Stomach (tissue), 19 donors: ENCODE measurements at places on chromosomes 2 and 18. TPM values are rescaled to one million over a fixed set of nuclear protein-coding genes. Genes with fewer than 3 reads are reported as not detected.
A peak's percentile ranks its signal among the peaks of the same experiment; 100 is the strongest.

Gene SPATA3
- total RNA-seq, result not detected

DNA sequence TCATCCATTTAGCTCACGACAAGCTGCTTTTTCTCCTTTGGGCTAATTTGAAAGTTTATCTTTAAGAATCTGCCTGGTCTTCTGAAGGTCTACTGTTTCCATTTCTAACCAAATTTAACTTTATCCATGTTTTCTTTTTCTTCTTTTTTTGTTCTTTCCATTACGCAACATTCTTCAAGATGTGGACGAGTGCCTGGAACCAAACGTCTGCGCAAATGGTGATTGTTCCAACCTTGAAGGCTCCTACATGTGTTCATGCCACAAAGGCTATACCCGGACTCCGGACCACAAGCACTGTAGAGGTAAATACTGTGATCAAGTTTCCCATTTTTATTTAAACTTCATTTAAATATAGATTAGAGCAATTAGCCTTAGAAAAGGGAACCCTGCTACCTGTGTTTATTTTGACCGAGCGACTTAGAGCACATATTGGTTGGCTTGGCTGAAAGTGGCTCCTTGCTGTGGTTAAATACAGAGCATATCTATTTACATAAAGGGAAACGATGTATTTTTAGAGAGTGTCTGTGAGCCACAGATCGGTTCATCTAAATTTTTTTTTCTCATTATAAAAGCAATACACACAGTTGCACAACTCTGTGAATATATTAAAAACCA lies 183.4 kb upstream of the RASGRP3 start:
- no peak for DNase-seq
- H3K36me3 ChIP-seq, result no peaks in the 10 kb centered on the region
- peaks cover 20% of the 10 kb centered on the region for H3K4me1 ChIP-seq
- no peak overlapping the region for H3K4me3 ChIP-seq

Gene CCDC68
- 32.2 TPM for total RNA-seq

Gene UGT1A4
- 7.2 TPM for total RNA-seq

GRCh38 chr2:11814979-11815510 lies 68.6 kb downstream of the LPIN1 start:
- H3K27ac ChIP-seq, result no peak overlapping the region
- no peaks in the 10 kb centered on the region for H3K4me1 ChIP-seq
- DNase-seq, result no peak
- no peak overlapping the region for H3K4me3 ChIP-seq
- peaks cover 90% of the 10 kb centered on the region for H3K36me3 ChIP-seq

GRCh38 chr2:164061129-164061746 lies 325.4 kb upstream of the FIGN start:
- H3K4me3 ChIP-seq, result no peak overlapping the region
- H3K27ac ChIP-seq, result no peak overlapping the region
- peak; percentile 43 for DNase-seq
- no peaks in the 10 kb centered on the region for H3K27me3 ChIP-seq
- no peaks in the 10 kb centered on the region for H3K4me1 ChIP-seq

DNA sequence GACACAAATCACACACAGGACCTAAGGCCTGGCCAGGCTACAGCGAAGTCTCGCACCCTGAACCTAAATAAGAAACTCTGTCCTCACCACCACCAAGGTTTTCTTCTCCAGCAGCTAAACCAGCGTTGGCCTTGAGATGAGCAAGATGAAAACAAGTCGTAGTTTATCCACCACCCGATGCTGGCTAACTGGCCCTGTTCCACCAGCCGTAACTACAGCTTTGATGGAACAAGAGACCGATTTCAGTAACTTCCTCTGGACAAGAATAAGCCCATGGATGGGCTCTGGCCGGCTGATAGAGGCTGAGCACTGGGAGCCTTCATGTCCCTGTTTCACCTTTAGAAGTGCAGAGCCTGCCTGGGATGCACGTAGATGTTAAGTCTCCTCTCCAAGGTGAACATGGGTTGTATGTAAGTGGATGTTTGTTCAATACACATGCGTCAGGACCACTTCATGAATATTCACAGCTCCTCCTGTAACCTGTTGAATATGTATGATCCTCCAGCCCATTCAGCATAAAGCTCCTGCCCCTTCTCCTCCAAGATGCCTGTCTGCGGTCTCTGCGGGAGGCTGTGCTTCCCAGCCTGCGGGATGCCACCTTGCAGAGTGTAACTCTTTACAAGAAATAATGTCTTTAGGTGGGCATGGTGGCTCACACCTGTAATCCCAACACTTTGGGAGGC lies 24.2 kb downstream of the ADI1 start:
- H3K36me3 ChIP-seq, result peaks cover 29% of the 10 kb centered on the region
- H3K4me3 ChIP-seq, result no peak overlapping the region
- no peak for DNase-seq
- H3K27me3 ChIP-seq, result no peaks in the 10 kb centered on the region
- no peaks in the 10 kb centered on the region for H3K4me1 ChIP-seq

GRCh38 chr2:204550751-204551511 lies 5.7 kb downstream of the PARD3B start:
- peaks cover 41% of the 10 kb centered on the region for H3K4me1 ChIP-seq
- H3K27me3 ChIP-seq, result no peaks in the 10 kb centered on the region
- H3K36me3 ChIP-seq, result no peaks in the 10 kb centered on the region
- DNase-seq, result peak; percentile 54
- H3K4me3 ChIP-seq, result no peak overlapping the region

DNA sequence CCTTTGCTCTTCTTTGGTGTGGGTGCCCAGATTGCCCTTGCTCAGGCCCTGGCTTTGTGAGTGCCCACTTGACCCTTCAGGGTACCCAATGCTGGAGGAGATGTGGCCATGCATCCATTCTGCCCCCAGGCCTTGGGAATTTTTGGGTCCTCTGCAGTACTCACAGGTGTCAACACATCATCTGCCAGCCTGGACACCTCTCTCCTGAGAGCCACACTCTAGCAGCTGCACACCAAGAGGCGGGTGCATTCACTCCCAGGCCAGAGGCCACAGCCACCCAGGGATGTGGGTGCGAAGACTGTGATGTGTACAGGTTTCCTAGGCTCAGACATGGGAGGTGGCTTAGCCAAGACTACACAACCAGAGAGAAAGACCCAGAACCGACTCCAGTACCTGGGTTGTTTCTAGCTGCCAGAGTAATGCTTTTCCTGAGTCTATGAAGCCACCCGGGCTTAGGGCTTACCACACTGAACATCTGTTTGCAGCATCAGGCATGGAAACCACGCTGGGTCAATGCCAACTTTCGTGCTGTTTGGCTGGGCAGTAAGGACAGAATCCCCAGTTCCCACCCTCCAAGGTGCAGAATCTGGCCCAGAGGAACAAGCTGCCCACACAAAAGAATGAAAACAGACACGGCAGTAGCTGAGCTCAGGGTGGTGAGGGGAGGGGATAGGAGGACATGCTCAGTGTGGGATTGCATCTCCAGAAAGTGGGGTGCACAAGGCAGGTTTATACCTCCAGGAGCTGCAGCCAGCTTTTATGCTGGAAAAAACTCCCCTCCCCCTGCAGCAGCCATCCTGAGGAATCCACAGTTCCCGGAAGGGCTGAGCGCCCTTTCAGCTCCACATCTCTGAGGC lies 40.1 kb downstream of the KCNF1 start:
- H3K4me3 ChIP-seq, result no peak overlapping the region
- DNase-seq, result no peak
- no peaks in the 10 kb centered on the region for H3K27me3 ChIP-seq
- no peaks in the 10 kb centered on the region for H3K36me3 ChIP-seq

DNA sequence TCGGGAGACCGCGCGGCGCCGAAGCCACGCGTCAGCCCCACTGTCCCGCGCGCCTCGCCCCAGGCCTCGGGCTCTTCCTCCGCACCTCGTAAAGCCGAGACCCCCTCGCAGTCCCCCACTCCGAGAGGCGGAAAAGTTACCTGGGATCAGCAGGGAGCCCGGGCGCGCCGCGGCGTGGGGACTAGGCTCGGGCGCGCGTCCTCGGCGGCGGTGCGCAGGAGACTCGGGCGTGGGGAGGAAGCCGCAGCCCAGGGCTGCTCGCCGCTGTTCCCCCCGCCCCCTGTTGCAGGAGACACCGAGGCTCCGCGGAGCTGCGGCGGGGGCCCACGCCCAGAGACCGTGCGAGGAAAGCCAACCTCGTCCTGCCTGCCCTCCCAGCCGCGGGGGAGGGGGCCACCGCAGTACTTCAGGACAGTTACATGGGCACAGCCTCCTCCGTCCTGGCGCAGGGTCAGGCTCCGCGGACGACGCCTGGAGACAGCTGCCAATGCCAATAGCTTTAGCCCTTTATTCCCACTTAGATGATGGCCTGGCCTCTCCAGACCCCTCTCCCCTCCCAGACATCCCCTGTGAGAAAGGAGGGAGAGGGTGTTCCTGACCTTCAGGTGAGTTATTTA lies at the start of gene EPB41L3:
EPB41L3 (minus strand) TSS at position 225 of the 617 bp plus-strand sequence. CDS start 54,814 bp downstream, outside the sequence.
- H3K4me1 ChIP-seq, result peaks cover 26% of the 10 kb centered on the region
- peak within 1 kb of the TSS; percentile 62 for H3K27ac ChIP-seq
- DNase-seq, result no peak
- no peaks in the 10 kb centered on the region for H3K27me3 ChIP-seq

DNA sequence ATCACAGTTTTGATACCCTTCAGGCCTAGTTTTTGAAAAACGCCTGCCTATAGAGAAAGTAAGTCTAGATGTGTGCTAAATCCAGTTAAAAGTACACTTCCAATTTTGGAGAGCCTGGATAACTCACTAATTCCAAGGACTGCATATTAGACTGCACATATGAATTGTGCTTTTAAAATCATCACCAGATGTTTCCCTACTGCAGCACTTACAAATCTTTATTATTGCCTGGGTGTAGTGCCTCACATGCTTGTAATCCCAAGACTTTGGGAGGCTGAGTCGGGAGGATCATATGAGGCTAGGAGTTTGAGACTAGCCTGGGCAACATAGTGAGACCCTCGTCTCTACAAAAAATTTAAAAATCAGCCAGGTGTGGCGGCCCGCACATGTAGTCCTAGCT lies 35.9 kb upstream of the HTR2B start:
- H3K4me1 ChIP-seq, result peaks cover 16% of the 10 kb centered on the region
- peaks cover 33% of the 10 kb centered on the region for H3K36me3 ChIP-seq
- no peak for DNase-seq
- H3K27ac ChIP-seq, result peak overlapping the region; percentile 74
- no peak overlapping the region for H3K4me3 ChIP-seq

DNA sequence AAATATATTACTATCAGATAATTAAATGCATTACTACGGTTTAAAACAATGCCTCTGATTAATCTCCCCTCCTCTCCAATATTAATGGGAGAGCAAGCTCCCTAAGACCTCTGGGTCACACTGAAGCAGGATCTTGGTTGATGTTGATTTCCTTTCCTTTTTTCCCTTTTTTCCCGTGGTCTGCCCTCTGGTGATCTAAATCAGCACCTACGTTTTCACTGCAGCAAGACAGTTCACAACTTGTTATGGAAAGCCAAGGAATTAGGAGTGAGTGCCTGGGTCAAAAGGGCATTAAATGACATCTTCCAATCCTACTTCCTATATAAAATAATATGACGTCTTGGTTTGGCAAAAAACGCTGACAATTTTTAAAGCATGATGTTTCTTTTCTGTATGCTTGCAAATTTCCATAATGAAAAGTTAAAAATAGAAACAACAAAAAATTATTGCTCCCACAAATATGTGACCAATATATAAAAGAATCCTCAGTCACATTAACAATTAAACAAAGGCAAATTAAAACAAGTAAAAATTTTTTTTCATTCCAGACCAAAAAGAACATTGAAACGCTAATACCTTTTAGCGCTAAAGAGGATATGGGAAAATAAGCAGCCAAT lies 7.9 kb upstream of the CFAP36 start:
- H3K36me3 ChIP-seq, result no peaks in the 10 kb centered on the region
- no peak overlapping the region for H3K4me3 ChIP-seq
- H3K27me3 ChIP-seq, result no peaks in the 10 kb centered on the region

GRCh38 chr2:17788773-17789172 lies 27.5 kb upstream of the MSGN1 start:
- no peak overlapping the region for H3K4me3 ChIP-seq
- H3K36me3 ChIP-seq, result no peaks in the 10 kb centered on the region
- H3K27ac ChIP-seq, result no peak overlapping the region
- DNase-seq, result no peak

DNA sequence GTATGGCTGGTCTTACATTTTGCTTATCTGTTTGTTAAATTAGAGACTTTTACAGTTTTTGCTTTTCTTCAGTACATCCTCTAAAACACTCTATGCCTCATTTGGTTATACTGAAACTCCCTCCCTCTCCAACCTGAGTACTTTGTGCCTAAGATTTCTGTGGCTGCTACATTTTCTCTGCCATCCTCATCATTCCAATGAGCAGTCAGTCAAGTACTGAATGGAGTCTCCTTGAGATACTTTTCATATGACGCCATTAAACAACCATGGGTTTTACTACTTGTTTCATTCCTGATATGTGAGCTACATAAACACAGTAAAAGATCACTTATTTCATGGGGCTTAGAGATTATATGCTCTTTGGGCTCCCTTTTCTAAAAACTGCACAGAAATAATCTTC lies 196.7 kb upstream of the EPC2 start:
- DNase-seq, result no peak
- H3K36me3 ChIP-seq, result no peaks in the 10 kb centered on the region
- H3K4me1 ChIP-seq, result no peaks in the 10 kb centered on the region
- no peak overlapping the region for H3K27ac ChIP-seq

- H3K27me3 ChIP-seq, result peaks cover 22% of the 10 kb centered on the region
- H3K27ac ChIP-seq, result peak overlapping the region; percentile 65
- peaks cover 16% of the 10 kb centered on the region for H3K4me1 ChIP-seq
- peak overlapping the region; percentile 36 for H3K4me3 ChIP-seq
- no peaks in the 10 kb centered on the region for H3K36me3 ChIP-seq
- no peak for DNase-seq
Measured at GRCh38 chr2:219433666-219434467, 776 bp upstream of the SPEG start.

Gene CARF
- total RNA-seq, result 23.9 TPM

DNA sequence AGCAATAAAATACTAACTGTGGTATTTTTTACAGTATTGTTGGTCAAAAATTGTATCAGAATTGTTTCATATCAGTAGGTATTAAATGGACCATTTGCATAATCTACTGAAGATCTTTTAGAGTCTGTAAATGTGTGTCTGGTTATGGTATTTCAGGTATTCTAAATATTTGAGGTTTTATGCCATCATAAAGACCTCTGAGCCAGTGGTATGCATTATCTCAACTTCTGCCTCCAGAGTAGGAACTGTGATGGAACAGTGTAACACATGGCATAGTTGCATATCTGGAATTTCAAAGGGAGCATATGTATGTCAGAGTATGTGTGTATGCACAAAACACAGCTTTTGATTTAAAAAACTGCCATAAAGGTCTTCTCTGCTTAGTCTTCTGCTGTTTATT lies 15.4 kb downstream of the GREB1L start:
- no peaks in the 10 kb centered on the region for H3K4me1 ChIP-seq
- no peaks in the 10 kb centered on the region for H3K36me3 ChIP-seq
- H3K27ac ChIP-seq, result no peak overlapping the region

GRCh38 chr18:47602273-47602897 lies 328.1 kb downstream of the SMAD2 start:
- DNase-seq, result no peak
- H3K27me3 ChIP-seq, result no peaks in the 10 kb centered on the region
- H3K27ac ChIP-seq, result no peak overlapping the region
- H3K4me3 ChIP-seq, result no peak overlapping the region
- no peaks in the 10 kb centered on the region for H3K36me3 ChIP-seq

Gene ROCK2
- total RNA-seq, result 73.0 TPM

Gene IL37
- total RNA-seq, result not detected

Gene FAM98A
- 27.8 TPM for total RNA-seq

GRCh38 chr2:28821295-28821958 lies 10.8 kb downstream of the SPDYA start:
- peak; percentile 46 for DNase-seq
- no peak overlapping the region for H3K4me3 ChIP-seq
- no peak overlapping the region for H3K27ac ChIP-seq
- peaks cover 5% of the 10 kb centered on the region for H3K4me1 ChIP-seq
- peaks cover 7% of the 10 kb centered on the region for H3K27me3 ChIP-seq
- no peaks in the 10 kb centered on the region for H3K36me3 ChIP-seq

Gene LBX2
- total RNA-seq, result not detected

Gene RIF1
- 43.0 TPM for total RNA-seq
